Activated T-cell treated with anti-CD3 and anti-CD28 coated beads for 24 hours (primary cell): ENCODE measurements at places on chromosomes 12 and 14.
A peak's percentile ranks its signal among the peaks of the same experiment; 100 is the strongest.

DNA sequence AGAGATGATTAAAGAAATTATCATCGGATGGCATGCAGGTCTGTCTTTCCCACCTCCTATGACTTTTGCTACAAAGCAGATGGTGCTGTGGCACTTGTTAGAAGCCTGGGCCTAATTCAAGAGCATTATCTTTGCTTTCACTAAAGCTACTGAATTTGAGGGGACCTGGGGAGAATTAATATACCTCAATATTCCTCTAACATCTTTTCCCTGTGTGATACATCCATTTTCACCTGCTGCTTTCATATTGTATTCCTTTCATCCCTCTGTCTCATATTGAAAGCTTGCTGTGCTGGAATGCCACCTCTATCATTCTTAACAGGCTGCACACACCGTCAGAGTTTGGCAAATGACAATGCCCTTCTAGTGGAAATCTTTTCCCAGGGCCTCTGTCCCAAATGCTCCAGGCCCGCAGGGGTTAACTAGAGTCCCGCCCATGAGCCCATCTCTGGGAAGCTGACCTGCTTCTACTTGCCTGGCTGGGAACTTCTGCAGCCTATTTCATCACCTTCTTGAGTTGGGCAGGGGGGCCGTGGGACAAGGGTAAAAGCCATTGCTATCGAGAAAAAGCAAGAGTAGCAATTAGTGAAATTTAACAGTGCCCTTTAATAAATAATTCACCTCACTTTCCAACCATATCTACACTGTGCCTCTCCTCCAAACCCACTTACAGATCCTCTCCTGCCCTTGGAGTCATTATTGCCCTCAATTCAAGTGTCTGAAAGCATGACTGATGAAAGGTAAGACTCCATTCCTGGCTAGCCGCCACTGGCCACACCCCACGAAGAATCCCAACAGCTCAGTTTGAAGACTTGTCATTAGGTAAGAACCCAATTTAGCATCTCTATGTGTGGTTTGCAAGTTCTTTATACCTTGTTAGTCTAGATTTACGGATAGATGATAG lies 126.7 kb upstream of the BTG1 start:
- no peak for DNase-seq

DNA sequence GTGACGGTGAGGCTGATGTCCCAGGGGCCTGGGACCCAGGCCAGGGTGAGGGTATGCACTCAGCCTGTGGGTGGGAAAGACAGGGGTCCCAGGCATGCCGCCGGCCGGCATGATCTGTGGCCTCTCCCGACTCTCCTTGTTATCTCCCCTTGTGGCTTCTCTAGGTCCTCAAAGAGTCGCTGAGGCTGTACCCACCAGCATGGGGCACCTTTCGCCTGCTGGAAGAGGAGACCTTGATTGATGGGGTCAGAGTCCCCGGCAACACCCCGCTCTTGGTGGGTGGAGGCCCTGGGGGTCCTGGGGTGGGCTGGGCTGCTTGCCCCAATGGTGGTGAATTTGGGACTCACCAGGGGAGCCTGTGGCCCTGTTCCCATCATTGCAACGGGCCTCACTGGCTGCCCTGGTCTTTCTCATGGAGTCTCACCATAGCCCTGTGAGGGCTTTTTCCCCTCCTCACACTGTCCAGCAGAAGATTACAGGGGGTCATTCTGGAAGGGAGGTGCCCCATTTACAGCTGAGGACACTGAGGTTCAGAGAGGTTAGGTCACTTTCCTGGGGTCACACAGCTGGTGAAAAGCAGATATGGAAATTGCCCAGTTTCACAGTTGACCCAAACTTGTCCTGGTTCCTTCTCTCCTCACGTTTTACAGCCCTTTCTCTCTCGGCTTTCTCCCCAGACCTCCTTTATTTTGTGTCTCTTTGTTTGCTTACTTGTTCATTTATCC lies 37.9 kb downstream of the CYP46A1 start:
- no peak for DNase-seq

- no peak for DNase-seq
Observed at GRCh38 chr12:6962285-6963015, 8.0 kb downstream of the PHB2 start.

- no peak for DNase-seq
Observed at GRCh38 chr14:74685056-74685455, 27.8 kb downstream of the AREL1 start.

GRCh38 chr12:10033783-10034545 lies 3.5 kb downstream of the CLEC9A start:
- no peak for DNase-seq

GRCh38 chr14:72726444-72726843 lies 167.5 kb downstream of the DPF3 start:
- DNase-seq: no peak

DNA sequence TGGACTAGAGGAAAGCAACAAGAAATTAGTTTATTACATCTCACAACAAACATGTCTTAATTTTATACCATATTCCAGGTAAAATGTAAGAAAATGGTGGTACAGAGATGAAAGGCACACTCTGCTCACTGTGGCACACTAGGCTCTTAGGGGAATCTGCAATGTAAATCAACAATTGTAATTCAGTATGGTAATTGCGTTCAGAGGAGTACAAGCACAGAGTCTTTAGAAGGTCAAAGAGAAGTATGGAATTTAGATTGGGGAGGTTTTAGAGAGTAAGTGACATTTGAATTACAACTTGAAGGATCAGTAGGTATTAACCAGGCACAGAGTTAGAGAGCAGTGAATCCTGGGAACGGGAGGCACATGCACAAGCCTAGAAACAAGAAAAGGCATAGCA lies 694.0 kb upstream of the USP15 start:
- DNase-seq: no peak

DNA sequence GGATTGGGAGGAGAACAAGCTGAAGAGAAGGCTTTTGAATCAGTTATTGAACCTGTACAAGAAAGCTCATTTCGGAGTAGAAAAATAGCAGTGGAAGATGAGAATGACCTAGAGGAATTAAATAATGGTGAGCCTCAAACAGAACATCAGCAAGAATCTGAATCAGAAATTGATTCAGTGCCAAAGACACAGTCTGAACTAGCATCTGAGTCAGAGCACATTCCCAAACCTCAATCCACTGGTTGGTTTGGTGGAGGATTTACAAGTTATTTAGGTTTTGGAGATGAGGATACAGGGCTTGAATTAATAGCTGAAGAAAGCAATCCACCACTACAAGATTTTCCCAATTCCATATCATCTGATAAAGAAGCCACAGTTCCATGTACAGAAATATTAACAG lies 13.5 kb downstream of the MIA2 start:
- no peak for DNase-seq

DNA sequence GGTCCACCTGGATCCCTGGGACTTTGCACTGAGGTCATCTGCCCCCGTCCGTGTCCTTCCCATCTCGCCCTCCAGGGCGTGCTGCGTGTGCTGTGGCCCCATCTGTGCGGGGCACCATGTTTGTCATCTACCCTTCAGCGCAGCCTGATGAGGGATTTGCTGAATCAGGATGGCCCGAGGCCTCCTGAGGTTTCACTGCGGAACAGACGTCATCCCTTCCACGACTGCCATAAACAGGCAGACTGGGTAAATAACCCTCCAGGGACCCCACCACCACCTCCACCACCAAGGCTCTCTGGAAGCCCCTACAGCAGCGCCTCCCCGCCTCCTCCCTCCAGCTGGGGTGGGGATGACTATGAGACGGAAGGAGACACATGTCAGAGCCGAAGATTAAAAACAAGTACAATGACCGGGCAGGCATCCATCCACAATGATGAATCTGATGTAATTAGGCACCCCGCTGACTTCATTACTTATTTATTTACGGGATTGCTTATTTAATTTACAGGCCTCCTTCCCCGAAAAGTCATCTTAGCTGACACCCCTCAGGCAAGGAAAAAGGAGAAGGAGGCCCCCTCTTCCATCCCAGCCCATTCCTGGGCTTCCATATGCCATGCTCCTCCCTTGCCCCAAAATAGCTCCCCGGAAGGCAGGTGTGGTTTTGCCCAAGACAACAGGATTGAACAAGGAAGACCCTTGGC lies 39.4 kb downstream of the NCOR2 start:
- no peak for DNase-seq

DNA sequence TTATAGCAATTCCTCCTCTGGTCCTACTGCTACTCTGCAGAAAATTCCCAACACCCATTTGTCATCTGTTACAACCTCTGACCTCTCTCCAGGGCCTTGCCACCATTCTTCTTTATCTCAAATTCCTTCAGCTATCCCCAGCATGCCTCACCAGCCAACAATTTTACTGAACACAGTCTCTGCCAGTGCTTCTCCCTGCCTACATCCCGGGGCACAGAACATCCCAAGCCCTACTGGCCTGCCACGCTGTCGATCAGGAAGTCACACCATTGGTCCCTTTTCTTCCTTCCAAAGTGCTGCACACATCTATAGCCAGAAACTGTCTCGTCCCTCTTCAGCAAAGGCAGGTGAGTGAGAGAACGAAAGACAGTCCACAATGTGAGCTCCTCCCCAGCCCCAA lies 122.1 kb downstream of the TTLL5 start:
- no peak for DNase-seq

DNA sequence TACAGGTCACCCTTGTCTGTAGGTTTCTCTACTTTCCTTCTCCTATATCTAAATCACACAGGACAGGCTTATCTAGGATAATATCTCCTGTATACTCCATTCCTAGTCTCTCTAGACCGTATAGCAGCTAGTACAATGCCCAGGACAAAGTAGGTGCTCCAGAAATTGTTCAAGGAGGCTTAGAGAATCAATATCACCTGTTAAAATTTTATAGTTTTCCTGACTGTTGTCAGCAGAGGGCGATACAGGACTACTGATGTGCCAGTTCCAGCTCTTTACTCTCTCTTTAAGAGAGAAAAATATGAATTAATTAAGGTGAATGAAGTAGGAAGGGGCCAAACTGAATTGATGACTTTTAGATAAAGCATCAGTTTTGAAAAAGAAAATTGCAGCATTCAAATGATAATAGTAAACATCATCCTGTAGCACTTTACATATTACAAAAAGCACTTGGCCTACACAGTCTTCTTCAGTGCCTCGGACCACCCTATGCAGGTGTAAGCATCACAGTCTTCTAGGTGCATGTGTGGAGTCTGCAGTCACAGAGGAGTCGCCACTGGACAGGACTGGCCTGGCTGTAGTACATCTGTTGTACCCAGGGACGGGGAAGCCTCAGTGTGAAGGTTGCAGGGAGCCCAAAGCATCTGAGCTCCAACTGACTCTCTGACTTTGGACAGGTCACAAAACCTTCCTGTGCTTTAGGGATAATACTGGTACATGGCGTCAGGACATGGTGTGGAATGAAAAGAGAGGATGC lies 61.9 kb upstream of the MAX start:
- DNase-seq: peak; percentile 34

DNA sequence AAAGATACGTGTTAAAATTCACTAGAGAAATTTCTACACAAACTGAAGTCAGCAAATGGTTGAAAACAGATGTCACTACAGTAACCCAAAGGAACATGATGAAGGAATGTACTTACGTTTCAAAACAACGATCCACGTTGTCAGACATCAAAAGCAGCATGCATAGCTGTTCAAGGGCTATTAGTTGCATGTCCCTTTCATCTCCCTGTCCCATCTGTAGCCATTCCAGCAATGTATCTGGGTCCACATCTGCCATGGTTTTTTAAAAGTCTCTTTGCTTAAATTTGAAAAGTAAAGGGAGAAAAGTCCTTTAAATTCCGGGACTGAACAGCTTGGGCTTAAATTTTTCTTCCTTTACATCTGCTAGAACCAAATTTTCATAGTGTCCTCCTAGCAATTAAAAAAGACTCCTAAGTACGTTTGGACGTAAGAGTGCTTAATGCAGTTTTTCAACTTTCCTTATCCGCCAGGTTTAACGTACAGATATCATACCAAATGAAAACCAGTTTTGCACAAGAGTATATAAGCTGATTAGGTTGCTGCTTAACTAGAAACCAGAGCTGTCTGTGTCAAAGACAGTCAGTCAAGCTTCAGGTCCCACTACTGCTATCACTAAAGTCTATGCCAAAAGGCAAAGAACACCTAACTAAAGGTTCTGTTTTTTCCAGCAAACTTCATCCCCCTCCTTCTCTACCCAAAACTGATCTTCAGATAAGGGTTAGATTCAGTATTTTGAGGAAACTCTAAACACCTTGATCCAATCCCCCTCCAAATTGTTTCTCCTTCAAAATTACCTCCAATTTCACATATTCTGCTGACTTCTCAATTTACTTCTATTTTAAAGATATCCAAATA lies 1.7 kb downstream of the HECTD1 start:
- no peak for DNase-seq

DNA sequence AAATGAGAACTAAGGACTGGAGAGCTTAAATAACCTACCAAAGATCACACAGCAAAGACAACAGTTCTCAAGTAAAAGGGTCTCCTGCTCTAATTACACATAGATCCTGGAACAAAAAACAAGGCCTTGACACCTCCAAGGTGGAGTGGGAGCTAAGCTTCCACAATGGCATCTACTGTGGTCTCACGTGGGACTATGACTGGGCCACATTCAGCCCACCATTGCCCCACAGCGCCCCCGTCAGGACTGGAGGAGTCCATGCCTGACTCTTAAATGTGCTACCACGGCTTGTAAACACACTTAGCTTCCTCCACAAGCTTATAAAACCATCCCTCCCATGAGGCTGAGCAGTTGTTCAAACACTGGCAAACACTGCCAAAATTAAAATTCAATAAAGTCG lies 88.5 kb downstream of the GCH1 start:
- no peak for DNase-seq

- no peak for DNase-seq
Observed at GRCh38 chr14:76911473-76911872, 85.3 kb downstream of the LRRC74A start.

- DNase-seq: peak; percentile 52
Observed at GRCh38 chr14:39229222-39229543, 4.5 kb upstream of the MIA2 start.

- no peak for DNase-seq
Observed at GRCh38 chr12:57612711-57613426, 1.6 kb downstream of the ARHGEF25 start.

DNA sequence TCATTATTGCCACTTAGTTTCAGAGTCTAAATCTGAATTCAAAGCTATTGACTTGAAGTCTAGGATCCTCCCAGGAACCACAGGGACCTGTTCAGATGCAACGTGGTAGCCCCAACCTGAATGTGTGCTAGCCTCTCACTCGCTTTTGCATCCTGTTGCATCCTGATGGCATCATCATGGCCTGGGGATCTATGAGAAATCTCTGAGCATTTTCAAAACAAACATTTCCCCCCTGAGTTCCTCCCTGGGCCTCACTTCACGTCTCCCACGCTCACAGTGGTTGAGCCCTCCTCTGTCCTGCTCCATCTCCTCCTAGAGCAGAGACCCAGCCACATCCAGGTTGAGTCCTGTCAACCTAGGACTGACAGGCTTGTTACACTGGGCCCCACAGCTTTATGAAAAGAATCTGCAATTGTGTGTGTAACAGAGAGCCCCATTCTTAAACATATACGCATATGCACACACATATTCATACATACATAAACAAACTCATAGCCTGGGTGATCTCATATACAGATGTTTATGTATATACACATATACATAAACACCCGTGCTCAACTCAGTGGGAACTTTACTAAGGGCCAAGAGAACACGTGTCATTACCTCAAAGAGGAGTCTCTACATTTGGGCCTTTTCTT lies 5.4 kb upstream of the KRT72 start:
- DNase-seq: no peak

GRCh38 chr12:25326326-25326725 lies 75.6 kb upstream of the KRAS start:
- DNase-seq: no peak

- no peak for DNase-seq
Observed at GRCh38 chr14:99432485-99432884, 48.2 kb downstream of the SETD3 start.
